ENCODE measurements at places on chromosomes 7 and 10.

DNA sequence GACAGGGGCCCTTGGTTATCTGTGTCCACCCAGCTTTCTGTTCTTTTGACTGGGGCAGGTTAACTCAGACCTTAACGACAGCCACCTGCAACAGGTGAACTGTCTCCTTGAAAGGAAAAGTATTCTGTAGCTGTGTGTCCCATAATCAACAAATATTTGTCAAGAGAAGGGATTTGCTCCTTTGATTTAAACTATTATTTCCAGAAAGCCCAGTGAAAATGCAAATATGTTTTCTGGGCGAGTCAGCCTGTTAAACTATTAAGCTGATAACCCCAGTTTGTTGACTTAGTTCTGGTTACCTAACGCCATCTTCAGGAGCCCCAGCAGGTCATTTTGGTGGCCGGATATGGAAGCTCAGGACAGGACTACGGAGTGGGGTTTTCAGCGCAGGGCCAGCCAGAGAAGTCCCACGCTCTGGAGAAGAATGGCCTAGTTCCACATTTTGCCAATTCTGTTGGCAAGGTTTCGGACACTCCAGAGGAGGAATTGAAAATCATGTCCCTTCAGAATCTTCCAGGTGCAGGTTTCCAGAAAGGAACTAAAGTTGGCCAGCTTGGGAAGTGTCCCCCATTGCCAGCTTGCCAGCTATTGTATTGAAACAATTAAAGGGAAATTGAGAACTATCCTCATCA, 54.5 kb downstream of the ADRA2A start:
- DNase-seq, result no peak

DNA sequence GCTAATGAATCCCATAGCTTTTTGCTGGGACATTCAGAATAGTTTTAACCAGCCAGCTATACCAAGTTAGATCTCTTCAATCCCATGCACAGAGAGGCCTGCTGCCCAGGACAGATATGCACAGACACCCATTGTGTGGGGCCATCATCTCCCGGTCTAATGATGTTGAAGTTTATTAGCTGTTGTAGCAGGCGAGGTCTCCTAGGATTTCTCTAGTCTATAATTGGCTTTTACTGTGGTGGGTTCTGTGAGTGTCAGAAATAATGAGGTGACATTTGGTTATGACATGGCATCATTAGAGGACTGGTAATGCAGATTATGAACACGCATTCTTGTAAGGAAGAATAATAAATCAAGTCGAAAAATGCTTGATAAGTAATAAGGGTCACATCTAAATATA, 81.4 kb upstream of the PLPP4 start:
- DNase-seq, result no peak

- DNase-seq, result no peak
These were observed 252.6 kb upstream of the SMIM30 start for GRCh38 chr7:113370910-113371309.

GRCh38 chr10:43188702-43189101, 50.5 kb downstream of the CSGALNACT2 start:
- DNase-seq, result no peak

DNA sequence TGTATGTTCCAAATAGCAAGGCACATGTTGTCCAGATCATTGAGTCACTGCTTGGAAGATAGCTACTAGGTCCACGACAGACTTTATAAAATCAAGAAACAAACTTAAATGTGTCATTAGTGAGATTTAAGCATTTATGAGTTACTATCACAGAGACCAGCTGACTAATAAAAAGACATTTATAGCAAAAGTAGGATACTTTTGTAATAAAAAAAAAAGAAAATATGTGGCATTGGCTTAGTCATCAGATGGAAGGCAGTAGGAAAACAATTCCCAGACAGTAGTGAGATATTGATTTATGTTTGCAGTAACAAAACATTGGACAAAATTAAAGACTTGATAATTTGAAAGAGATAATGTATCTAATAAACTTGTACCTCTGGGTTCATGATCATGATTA, 881.0 kb upstream of the LRRN3 start:
- DNase-seq, result no peak
